ENCODE measurements at places on chromosomes 7 and 10. TPM values are rescaled to one million over a fixed set of nuclear protein-coding genes. Genes with fewer than 3 reads are reported as not detected.

Gene FLNC
- total RNA-seq, result not detected

Gene PSTK
- total RNA-seq, result 2.6 TPM

DNA sequence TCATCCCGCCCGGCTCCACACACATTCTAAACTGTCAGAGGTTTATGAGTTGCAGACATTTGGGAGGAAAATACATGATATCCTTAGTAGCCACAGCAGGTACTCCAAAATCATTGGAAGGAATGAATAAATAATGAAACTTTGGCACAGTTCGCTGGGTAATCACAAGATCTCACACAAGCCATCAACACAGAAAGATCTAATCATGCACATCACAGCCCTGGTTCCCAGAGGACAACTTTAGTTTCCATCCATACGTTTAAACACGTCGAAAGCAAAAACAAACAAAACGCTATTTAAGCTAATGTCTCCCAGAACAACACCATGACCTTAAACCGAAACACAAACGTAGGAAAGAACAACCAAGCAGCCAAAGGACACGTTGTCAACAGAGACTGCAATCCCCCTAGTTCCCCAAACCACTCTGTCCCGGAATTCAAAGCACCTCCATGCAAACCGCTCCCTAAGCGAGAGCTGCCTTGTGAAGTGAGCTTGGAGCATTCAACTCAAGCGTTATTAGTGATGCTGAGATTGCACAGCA lies 12.3 kb downstream of the SVIL start:
- no peak for DNase-seq

DNA sequence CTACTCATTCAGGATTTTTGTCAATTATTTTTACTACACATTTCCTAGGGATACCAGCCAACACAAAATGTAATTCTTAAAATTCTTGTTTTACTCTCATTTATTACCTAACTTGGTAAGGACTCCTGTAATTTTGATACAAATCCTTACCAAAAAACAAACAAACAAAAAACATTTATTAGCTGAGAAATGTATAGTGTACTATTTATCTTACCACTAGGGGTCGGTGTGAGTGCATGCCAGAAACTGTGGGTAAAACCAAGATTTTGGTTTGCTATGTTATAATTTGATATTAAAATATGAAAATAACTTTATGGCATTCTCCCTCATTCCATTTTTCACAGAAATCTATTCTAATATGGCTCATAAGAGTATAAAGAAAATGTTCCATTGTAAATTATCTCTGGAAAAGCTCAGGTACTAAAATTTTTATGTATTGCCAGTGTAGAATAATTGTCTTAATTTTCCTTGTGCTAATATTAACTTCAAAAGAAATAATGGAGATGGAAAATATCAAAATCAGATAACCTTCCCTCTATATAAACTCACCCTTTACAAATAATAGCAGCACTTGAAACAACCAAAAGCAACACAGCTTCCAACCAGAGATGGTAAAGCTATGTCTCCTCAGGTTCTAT lies 290.8 kb upstream of the PCDH15 start:
- no peak for DNase-seq

- no peak for DNase-seq
Observed at GRCh38 chr10:71178880-71179279, 33.5 kb upstream of the UNC5B start.

DNA sequence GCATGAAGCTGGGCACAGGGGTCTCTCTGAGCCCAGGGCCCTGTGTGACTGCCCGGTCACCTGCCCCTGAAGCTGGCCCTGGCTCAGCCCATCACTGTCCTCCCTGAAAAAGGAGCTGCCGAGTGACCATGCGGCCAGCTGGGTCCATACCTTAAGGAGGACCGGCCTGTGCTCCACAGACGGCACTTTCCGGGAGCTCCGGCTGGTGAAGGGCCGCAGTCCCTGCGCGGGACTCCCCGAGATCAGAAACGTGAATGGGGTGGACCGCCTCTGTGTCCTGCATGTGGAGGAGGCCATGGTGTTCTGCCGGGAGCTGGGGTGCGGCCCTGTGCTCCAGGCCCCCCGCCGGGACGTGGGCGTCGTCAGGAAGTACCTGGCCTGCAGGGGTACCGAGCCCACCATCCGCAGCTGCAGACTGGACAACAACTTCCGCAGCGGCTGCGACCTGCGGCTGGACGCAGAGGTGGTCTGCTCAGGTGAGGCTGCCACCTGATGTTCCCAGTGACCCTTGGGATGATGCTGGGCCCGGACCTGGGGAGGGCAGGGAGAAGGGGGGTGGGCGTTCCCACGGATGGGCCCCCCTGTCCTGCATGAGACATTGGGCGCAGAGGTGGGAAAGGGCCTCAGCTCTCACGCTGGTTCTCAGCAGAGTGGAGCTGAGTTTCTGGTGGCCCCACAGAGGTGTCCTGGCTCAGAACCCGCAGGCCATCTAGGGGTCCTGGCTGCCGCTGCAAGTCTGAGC lies 3.5 kb downstream of the SCART1 start:
- DNase-seq, result peak; percentile 12

DNA sequence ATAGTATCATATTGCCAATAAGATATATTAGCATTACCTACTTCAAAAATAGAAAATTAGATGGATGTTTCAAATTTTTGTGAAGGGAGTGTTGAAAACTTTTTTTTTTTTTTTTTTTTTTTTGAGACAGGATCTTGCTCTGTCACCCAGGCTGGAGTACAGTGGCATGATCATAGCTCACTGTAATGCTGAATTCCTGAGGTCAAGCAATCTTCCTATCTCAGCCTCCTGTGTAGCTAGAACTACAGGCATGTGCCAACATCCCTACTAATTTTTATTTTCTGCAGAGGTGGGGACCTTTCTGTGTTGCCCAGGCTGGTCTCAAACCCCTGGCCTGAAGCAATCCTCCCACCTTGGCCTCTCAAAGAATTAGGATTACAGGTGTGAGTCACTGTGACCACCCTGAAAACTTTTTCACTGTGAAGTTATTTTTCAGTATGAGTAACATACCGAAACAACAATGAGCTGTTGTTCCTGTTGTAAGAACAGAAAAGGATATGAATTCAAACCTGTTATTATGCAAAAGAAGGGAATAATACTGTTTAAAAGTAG lies 266.9 kb downstream of the NEBL start:
- no peak for DNase-seq

DNA sequence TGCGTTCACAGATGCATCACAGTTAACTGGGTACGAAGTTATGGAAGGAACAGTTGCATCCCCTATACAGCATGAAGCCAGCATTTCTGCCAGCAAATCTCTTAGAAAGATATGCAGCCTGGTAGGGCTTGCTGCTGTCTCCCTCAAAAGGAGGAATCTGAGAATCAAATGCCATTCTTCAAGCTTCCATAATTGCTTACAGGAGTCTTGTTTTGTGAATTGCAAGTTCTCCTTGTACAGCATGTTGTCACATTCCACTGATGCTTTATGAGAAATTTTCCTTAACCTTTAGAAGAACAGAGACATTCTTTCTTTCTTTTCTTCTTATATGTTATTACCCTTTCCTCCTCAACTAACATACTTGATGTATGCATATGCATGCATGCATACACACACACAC lies 134.6 kb downstream of the CHRM2 start:
- no peak for DNase-seq

DNA sequence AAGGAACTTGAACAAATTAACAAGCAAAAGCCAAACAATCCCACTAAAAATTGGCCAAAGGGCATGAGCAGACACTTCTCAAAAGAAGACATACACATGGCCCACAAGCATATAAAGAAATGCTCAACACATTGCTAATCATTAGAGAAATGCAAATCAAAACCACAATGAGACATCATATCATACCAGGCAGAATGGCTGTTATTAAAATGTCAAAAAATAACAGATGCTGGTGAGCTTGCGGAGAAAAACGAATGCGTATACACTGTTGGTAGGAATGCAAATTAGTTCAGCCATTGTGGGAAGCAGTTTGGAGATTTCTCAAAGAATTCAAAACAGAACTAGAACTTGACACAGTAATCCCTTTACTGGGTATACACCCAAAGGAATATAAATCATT lies 311.7 kb upstream of the HPS1 start:
- DNase-seq, result no peak

- no peak for DNase-seq
Observed at GRCh38 chr10:90168244-90168643, 466.9 kb downstream of the KIF20B start.

Measured in activated CD4-positive, alpha-beta memory T cell treated with anti-CD3 and anti-CD28 coated beads, Interleukin-2, amount 10 ng/mL, durations not matched to agents 7 days and 5 days (primary cell).